ENCODE measurements at places on chromosomes 2 and 18. TPM values are rescaled to one million over a fixed set of nuclear protein-coding genes. Genes with fewer than 3 reads are reported as not detected.

Gene GPAT2
- total RNA-seq: 3.3 TPM

Gene ANKRD30BL
- not detected for total RNA-seq

Gene PLGLB1
- 5.6 TPM for total RNA-seq

Gene TCF7L1
- total RNA-seq: 3.0 TPM

Gene SH3BP4
- 30.4 TPM for total RNA-seq

Gene DSC2
- total RNA-seq: 78.3 TPM

Measured in mucosa of descending colon (tissue), 3 donors.